ENCODE measurements at places on chromosomes 4 and X.
A peak's percentile ranks its signal among the peaks of the same experiment; 100 is the strongest.

DNA sequence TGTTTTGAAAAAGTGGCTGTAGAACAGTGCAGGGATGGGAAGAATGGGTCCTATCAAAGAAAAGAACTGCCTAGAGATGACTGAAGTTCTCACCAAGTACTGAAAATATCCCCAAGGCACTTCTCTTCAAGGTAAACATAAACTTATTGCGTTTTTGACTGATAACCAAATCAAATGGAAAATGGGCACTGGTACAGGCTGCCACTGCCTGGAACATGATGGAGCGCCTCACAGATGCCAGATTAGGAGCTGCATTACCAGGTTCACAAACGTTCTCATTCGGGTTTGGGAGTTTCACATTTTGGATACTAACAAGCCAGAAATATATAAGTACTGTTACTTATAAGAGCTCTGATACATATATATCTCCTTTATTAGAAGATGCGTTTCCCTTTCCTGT, 141.3 kb downstream of the CBR4 start:
- DNase-seq, result no peak

- no peak for DNase-seq
Measured at GRCh38 chrX:150872773-150873336, 25.6 kb downstream of the CD99L2 start.

DNA sequence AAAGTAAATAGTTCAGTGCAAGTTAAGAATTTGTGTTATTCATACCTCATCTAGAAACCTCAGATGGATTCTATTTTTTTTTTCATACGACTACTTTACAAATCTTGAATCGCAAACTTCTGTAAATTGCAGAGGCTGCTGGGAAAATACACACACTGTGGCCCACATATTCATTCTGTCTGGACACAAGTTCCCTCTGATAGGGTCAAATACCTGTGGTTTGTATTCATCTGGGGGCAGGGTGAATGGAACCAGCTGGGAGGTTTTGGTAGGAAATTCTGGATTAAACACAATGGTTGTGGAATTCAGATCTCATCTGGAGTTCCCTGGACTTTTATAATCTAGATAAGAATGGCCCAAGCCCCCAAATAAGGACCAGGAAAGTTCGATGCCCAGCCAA, 56.2 kb downstream of the SPATA18 start:
- no peak for DNase-seq

- no peak for DNase-seq
Measured at GRCh38 chr4:184906480-184907097, 80.8 kb upstream of the ACSL1 start.

GRCh38 chr4:83011689-83012199, 1.1 kb upstream of the LIN54 start:
- no peak for DNase-seq

- peak; percentile 41 for DNase-seq
Measured at GRCh38 chr4:17324386-17324830, 187.5 kb downstream of the QDPR start.

GRCh38 chrX:40310016-40310415, 212.3 kb upstream of the BCOR start:
- DNase-seq, result no peak

DNA sequence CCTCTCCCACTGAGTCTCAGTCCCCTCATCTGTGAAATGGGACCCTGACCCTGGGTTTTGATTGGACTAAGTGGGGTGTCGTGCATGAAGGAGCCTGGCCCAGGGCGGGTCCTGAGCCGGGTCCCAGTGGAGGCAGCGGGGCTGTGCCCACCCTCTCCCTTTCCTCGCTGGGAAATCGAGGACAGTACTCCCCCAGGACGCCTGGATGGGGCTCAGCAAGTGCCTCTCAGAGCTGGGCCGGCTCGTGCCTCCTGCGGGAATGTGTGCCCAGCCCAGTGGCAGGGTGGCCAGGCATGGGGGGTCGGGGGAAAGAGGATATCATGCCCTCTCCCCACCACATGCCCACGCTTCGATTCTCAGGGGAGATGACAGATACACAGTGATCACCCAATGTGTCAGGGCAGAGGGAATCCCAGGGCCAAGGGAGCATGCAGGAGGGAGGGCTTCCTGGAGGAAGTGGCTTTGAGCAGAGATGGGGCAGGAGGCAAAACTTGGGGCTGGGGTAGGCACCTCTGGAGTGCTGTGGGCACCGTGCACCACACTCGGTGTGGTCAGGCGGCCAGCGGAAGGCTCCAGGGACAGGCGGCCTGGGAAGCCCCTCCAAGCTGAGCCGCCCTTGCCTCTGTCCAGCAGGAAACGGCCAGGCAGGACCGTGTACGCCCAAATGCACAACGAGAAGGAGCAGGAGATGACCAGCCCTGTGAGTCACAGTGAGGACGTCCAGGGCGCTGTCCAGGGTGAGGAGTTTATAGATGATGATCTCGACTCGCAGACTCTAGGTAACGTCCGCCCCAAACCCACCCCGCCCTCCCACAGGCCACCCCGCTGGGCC, 203.0 kb downstream of the AFAP1 start:
- DNase-seq, result no peak

GRCh38 chrX:20965270-20966044, 408.8 kb upstream of the CNKSR2 start:
- DNase-seq, result no peak

GRCh38 chr4:26073886-26074560, 160.0 kb downstream of the SMIM20 start:
- no peak for DNase-seq

- no peak for DNase-seq
Measured at GRCh38 chr4:185394568-185395237, 1.0 kb downstream of the LRP2BP start.

DNA sequence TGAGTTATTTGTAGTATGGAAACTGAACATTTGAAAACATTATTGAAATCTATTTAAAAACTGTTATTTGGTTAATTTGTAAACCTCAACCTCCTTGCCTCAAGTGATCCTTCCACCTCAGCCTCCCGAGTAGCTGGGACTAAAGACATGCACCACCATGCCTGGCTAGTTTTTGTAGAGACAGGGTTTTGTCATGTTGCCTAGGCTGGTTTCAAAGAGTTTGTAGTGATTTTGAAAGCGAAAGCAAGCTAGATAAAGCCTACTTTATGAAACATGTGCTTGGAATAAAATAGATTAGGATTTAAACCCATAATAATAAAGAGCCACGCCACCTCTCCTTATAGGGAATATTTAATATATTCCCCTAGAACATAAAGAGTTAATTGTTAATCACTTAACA, 23.5 kb downstream of the ARSJ start:
- no peak for DNase-seq

GRCh38 chrX:17831255-17831654, 29.8 kb downstream of the RAI2 start:
- DNase-seq, result no peak

DNA sequence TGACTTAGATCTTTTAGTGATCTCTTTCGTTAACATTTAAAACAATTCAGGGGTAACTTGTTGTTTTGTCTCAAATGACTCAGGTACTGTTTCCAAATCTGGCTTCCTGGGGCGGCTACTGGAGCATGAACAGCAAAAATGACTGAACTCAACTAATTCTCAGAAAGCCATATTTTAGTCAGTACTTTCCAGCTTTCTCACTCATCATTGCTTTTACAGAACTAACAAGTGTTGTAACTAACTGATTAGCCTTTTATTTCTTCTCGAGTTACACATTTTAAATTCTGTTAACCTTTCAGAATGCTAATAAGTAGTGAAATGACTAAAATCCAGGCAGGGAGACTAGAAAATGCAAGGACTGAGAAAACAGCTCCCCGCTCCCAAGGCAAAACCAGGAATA, 55.3 kb downstream of the JADE3 start:
- no peak for DNase-seq

GRCh38 chr4:189285377-189285776, 655.3 kb upstream of the FRG1 start:
- DNase-seq, result no peak

DNA sequence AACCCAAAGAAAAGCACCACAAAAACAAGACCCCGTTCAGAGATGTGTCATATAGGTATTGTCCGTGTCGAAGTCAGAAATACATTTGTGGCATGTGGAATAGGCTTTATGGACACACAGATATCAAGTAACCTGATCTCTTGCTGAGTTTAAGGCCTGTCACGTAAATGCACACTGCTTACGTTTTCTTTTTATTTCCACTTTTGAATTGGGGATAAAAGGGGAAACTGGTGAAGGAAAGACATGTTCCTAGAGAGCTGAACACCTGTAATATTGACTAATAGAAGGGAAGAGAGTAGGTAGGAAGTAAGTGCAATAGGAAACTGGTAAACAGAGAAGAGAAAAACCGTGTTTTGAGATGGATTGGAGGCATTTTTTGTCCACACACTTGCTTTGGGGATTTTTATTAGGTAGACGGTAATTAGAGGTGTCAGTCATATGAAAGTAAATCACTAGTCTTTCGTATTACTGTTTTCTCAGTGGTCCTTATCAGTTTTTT, 24.9 kb downstream of the TMEM131L start:
- DNase-seq, result no peak

DNA sequence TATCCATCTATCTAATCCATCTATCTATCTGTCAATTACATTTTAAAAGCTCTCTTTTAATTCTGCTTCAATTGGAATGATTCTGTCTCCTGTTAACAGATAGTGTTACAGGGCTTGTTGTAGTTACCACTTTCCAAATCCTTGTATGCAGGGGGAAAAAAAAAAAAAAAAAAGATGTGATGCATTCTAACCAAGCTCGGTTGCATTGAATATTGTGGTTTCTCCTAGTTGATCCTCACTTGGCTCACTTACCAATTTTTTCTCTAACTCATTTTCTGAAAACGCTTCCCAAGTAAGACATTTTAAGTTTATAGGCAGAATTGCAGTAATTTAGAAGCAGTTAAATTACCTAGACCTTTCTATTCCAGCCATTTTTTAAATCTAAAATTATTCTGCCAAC, 327.9 kb upstream of the PITX2 start:
- DNase-seq, result no peak

DNA sequence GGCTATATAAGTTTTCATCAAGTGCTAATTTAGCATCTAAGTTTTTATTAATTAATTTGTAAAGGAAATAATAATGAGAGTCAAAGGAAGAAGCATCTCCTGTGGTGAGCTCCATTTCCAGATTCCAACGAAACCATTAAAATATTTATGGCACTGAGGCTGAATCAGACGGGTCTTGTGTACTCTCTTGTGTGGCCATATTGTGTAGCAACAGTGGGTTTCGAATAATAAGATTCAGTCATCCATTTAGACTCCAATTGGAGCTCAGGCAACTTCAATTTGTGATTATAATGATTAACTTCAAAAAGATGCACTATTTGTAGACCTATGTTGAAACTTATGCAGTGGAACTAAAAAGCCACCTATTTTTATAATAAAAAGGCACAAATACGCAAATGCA, 82.4 kb downstream of the SNCA start:
- DNase-seq, result no peak

DNA sequence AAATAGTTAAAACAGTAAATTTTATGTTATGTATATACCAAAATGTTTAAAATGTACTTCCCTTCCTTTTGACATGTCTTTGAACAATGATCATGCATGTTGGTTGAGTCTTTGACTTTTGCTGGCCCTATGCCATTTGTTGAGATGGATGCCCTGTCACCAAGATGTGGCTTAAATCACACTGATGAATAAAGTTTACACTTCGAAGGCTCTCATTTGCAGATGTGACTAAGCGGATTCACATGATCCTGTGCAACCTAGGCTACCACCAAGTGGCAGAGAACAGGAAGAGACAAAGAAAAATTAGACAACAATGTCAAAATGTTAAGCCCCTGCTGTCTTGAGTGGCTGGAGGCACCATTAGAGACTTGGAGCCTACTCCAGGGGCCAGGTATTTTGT, 139.9 kb downstream of the RAB28 start:
- DNase-seq, result no peak

DNA sequence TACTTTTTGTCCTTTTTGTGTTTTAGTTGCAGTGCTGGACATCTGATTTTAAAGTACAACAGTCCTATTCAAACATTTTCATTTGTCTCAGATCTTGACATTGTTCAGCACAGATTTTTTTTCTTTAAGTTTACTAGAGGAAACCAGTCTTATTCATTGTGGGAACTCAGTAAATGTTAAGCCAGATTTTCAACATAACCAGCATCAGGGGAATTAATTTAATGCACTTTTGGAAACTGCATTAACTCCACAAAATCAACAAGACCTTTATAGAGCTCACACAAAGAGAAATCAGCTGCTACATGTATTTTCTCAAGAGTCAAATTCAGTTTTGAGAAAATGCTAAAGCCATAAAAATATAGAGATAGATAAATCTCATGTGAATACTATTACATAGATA, 9.9 kb downstream of the CPE start:
- DNase-seq, result no peak

DNA sequence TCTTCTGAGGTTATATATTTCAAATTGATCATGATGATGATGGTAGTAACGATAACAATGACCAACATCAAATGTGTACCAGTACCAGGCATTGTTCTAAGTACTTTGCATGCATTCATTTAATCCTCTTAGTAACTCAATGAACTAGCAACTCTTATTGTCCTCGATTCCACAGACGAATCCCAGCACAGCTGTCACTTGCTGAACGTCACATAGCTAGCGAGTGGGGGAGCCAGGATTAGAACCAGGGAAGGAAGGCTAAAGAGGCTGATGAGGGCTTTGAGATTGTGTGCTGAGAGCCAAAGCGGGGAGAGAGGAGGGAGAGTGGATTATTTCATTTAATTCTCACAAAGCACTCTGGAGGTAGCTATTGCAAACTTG, 103.6 kb downstream of the PHOX2B start:
- no peak for DNase-seq

DNA sequence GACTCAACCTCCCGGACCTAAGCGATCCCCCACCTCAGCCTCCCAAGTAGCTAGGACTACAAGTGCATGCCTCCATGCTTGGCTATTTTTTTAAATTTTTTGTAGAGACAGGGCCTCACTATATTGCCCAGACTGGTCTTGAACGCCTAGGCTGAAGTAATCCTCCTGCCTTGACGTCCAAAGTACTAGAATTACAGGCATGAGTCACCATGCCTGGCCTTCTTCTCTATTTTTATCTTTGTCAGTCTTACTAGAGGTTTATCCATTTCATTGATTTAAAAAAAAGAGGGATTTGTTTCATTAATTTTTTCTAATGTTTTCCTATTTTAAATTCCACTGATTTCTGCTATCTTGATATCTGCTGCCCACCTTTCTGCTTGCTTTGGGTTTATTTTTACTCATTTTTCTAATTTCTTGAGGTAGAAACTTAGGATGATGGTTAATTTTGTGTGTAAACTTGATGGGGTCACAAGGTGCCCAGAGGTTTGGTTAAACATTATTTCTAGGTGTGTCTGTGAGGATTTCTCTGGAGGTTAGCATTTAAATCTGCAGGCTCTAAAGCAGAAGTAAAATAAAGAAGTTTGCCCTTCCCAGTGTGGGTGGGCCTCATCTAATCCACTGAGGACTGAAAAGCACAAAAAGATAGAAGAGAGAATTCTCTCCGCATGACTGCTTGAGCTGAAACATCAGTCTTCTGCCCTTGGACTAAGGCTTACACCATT, 116.2 kb upstream of the DCLK2 start:
- DNase-seq, result no peak

GRCh38 chr4:21097026-21097425, 396.8 kb downstream of the PACRGL start:
- no peak for DNase-seq
